GM19239 (cell line): ENCODE measurements at places on chromosomes 5 and 9.
A peak's percentile ranks its signal among the peaks of the same experiment; 100 is the strongest.

GRCh38 chr5:142720641-142721271, 34.9 kb upstream of the FGF1 start:
- no peak for DNase-seq

DNA sequence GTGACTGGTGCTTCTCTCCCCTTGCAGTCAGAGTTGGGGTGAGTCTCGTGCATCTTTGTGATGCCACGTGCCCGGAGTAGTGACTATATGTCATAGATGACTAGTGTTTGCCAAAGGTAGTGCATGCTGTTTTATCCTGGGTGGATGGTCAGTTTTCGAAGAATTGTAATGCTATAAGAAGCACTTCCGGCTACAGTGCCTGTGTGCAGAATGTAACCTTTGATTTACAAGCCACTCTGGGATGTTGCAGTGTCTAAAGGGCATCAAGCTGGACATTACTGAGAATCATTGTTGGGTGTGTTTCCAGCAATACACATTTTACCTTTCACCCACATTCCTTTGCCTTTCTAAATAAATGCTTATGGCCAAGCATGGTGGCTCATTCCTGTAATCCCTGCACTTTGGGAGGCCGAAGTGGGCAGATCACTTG, 16.7 kb downstream of the MVB12B start:
- no peak for DNase-seq

GRCh38 chr5:160799184-160799583, 52.8 kb downstream of the ATP10B start:
- no peak for DNase-seq

- peak; percentile 34 for DNase-seq
These were observed 974 bp downstream of the CCDC69 start for GRCh38 chr5:151222790-151223446.

- DNase-seq: no peak
These were observed 136.6 kb downstream of the SEMA6A start for GRCh38 chr5:116437922-116438578.

DNA sequence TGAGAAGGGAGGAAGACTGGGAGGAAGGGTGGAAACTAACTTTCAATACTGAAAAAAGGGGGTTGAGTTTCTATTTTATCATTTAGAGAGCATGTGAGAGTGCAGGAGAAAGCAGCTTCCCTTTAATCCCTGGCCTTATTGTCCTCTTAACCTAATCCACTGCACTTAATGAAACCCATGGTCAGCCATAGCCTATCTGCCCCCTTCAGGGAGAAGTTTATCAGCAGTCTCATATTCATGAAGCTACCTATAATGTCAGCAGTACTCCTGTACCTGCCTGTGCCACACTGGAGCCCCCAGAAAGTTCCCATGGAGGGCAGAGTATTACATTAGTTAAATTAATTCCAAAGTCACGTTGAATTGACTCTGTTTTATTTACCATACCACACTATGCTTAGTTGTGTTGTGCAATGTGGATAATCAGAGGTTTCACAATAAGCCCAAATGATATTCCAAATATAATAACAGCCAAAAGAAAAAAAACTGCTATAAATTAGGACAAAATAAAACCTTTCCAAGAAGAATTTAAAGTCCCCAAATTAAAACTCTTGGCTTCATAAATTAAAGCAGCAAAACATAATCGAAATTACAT, 62.9 kb downstream of the MUSK start:
- no peak for DNase-seq

GRCh38 chr9:6243746-6244145, 28.1 kb downstream of the IL33 start:
- peak; percentile 14 for DNase-seq

- DNase-seq: no peak
These were observed 788 bp downstream of the ZNF346 start for GRCh38 chr5:177023303-177023664.

DNA sequence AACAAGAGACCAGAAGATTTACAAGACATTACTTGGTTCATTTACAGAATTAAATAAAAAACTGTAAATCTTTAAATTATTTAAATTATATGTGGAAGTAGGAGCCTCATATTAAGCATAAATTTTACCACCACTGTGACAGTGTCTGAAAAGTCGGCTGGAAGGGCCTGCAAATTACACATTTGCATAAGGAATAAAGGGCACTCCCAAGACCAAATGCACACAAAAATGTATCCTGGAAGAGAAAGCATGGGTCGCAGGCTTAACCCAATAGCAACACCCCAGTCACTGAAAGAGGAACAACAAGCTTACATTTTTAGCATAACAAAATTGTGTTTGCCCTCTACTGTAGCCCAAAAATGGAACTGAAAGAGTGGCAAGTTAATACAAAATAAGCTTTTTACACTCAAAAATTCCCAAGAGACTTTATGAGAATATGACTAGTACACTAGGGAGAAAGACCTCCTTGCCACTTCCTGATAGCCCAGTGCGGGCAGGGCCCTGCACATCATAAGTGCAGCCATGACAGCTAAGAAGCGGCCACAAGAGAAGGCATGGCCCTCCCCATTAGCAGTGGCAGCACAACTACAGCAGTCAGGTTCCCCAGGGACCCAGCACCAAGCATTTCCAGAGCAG, 482.0 kb downstream of the DTWD2 start:
- DNase-seq: peak; percentile 4

DNA sequence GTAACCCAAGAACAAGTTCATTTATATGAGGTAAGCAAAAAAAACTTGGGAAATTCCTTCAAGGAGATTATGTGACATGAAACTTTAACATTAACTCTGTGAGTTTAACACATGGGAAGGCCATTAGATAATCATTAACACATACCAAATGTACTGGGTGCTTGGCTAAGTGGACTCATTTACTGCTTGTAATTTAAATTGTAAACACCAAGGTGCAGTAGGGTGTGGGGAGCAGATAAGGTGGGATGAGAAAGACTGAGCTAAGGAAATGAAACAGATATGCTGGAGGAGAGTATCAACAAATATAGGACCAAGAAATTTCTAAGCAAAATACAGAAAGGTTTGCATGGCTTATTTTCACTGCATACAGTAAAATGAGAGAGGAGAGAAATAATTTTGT, 2384.8 kb upstream of the ACO1 start:
- DNase-seq: no peak

DNA sequence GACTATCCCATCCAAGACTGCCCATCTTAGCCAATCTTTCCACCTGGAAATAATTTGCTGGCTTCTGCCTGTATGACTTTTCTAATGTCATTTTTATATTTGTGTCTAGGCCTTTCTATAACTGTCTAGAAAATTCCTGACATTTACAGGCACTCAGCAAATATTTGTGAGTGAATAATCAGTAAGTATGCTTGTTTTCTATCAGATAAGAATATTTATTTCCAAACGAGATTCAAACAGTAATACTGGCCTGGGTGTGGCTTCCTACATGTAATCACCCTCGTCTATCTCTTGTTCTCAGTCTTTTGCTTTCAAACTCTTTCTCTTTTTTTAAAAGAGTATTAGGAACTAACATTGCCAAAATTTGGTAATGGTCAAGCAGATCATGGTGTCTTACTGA, 466.2 kb downstream of the RAB3C start:
- DNase-seq: no peak

DNA sequence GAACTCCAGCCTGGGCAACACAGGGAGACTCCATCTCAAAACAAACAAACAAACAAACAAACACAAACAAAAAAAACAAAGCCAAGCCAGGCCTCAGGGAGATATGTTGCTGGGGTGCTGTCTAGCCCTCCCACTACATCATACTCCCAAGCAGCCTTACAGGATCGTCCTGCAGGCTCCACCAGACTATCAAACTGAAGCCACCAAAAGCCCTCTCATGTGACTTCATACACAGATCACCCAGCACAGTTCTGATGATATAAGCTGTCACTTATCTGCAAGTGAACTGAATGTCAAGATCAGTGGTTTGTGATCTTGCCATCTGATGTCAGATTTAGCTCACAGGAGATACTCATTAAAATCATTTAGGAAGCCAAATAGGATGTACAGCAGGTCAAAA, 43.3 kb downstream of the WDR41 start:
- no peak for DNase-seq

DNA sequence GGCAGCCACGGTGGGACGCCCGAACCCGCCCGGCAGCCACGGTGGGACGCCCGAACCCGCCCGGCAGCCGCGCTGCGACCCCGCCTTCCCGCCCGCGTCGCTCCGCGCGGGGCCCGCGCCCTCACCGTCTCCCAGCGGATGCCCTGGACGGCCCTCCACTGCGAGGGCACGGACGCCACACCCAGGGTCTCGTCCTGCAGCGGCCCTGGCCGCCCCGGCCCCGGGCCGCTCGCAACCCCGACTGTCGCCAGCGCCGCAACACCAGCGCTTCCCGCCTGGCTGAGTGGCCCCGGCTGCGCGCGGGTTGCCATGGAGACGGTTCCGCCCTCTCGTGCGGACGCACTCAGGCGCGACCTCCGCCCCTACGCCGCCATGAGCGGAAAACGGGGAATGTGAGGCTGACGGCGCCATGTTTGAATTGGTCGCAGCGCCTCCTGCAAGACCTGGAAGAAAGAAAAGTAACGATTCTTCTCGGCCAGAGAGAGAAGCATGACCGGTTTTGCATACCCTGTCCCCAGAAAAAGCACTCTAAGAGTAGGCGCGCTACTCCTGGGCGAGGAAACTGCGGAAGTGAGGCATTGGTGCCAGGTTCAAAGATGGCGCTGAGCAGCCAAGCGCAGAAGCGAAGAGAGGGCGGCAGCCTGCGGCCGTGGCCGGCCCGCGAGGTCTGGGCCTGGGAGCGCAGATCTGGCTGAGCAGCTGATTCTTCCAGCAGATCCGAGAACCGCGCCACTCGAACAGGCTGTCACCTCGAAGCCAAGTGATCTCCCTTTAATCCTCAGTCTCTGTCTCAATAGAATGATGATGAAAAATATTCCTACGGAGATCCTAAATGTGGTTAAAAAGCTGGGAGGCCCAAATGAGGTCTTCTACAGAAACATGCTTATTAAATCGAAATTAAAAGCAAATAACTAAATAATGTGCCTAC, at the start of gene DYNC2I2:
Gene DYNC2I2, minus strand, starts transcription at position 432 of the 928 bp plus-strand sequence. Its CDS starts 121 bp downstream, at position 311.
- peak; percentile 79 for DNase-seq

GRCh38 chr9:137277329-137278041, at the start of gene TOR4A:
Gene TOR4A, plus strand, starts transcription at chr9:137277726. Its CDS starts 964 bp downstream, at chr9:137278690.
- DNase-seq: peak; percentile 99

GRCh38 chr9:6969805-6970204, 212.0 kb downstream of the KDM4C start:
- no peak for DNase-seq

DNA sequence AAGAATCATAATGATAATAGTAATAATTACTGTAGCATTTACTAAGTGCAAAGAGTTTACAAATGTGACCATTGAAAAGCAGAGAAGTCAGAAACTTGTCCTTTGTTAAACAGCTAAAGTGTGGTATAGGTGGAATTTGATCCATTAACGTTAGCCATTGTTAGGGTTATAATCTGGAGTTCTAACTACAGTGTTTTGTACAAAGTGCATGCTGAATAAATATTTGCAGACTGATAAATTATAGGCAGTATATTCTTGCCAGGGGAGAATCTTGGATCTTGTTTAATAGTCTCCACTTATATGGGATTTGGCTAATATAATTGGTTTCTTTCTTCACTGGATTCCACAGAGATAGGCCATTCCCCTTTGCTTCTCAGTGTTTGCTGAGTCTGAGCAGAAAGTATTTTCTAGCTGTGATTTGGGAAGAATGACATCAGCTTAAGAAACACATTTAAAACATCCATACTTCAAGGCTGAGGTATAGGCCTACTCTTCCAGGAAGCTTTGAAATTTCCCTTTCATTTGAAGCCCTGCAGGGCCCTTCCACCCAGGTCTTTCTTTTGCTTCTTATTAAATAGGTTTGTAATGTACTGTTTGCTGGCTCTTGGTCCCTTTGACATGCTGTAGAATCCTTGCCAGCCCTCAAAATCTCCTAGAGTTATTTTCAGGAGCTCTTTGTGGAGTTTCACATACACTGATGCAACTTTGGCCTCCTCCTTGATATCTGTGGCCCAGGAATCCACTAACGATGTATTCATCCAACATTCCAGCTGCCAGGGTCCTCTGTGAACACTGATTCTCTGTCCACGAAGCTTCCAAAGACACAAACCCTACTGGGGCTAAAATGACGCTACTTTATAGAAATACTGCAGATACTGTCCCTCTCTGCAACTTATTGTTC, 51.4 kb downstream of the ATP10B start:
- no peak for DNase-seq

- no peak for DNase-seq
These were observed 295.7 kb downstream of the EDIL3 start for GRCh38 chr5:84088996-84089395.

GRCh38 chr9:134748591-134748990, 107.0 kb downstream of the COL5A1 start:
- DNase-seq: no peak

DNA sequence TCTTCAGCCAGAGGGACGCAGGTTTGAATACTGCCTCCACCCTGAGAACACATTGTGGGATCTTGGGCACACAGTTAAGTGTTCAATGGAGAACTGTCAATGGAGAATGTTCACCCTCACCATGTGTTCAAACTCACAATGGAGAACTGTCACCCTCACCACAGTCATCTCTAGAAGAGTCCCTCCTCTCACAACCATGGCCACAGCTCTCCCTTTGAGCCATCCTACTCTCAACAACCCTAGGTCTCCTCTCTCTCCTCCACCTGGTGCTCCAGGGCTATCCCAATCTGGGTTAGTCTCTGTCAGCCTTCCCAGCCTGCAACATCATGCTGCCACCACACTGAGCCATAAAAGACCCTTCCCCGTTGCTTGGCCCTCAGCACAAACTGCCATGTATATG, 36.3 kb upstream of the HAND1 start:
- no peak for DNase-seq
